NCI-H1417 treated with DMSO at 0.1 percent for 48 hours (cell line): ENCODE measurements at places on chromosomes 5 and 9.

- no peak for DNase-seq
These were observed 214.9 kb downstream of the ADAMTSL1 start for GRCh38 chr9:18688581-18689565.

DNA sequence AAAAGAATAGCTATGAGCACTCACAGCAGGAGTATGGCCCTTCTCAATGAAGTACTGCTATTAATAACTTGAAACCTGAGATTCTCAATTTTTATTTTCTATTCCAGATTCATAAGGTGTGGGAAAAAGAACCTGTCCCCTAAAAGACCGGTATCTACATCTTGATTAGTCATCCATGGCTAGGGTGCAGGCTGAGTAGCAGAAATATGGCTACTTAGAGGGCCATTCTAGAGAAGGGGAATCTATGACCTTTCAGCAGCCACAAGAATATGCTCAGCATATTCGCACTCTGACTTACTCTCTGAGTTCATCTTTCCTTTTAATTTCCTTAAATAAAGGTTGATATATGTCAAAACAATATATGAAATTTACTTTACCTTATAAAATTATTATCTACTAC is 27.7 kb downstream of the WDR36 start:
- no peak for DNase-seq

- DNase-seq = no peak
These were observed 33.0 kb downstream of the ARHGEF37 start for GRCh38 chr5:149614034-149614907.

DNA sequence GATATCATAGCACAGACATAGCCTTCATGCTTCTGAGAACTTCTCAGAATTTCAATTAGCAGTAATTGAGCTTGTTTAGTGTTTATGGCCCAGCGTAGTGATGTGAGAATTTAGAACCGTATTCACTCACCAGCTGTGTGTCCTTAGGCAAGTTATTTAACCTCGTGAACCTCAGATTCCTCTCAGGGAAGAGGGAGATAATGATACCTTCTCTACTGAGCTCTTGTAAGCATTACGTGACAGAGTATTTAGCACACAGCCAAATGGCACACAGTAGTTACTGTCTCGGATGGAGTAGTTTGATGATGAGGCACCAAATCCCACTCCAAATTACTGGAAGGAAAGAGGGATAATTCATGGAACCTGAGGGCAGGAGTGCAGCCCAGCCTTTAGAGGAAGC is 429.3 kb downstream of the CCDC171 start:
- no peak for DNase-seq

GRCh38 chr9:6944896-6945295 is 187.1 kb downstream of the KDM4C start:
- DNase-seq = no peak

GRCh38 chr9:87812375-87813118 is 70.1 kb upstream of the SPATA31E1 start:
- no peak for DNase-seq
